ENCODE measurements at places on chromosomes 5 and 9. TPM values are rescaled to one million over a fixed set of nuclear protein-coding genes. Genes with fewer than 3 reads are reported as not detected.

NDUFB6 gene
- total RNA-seq = 36.8 TPM

EIF4EBP3 gene
- total RNA-seq = 2.2 TPM

TLX3 gene
- total RNA-seq = not detected

GABRB2 gene
- not detected for total RNA-seq

BAAT gene
- total RNA-seq = not detected

C7 gene
- 0.09 TPM for total RNA-seq

SLC36A3 gene
- not detected for total RNA-seq

LECT2 gene
- not detected for total RNA-seq

ARSI gene
- not detected for total RNA-seq

TNFSF15 gene
- total RNA-seq = 0.26 TPM

FABP6 gene
- not detected for total RNA-seq

MLANA gene
- total RNA-seq = not detected

SPIN1 gene
- 83.5 TPM for total RNA-seq

RRAGA gene
- total RNA-seq = 38.9 TPM

DNAJC21 gene
- total RNA-seq = 19.2 TPM

FOXD4L6 gene
- not detected for total RNA-seq

GPX3 gene
- 5.2 TPM for total RNA-seq

PCDHGB2 gene
- 2.7 TPM for total RNA-seq

OGN gene
- not detected for total RNA-seq

PCDHB15 gene
- total RNA-seq = 0.86 TPM

DMRT3 gene
- total RNA-seq = not detected

TMOD1 gene
- 0.87 TPM for total RNA-seq

FOXD4 gene
- 0.17 TPM for total RNA-seq

JADE2 gene
- total RNA-seq = 18.0 TPM

ARHGEF28 gene
- 52.0 TPM for total RNA-seq

APBA1 gene
- total RNA-seq = 8.2 TPM

NTMT1 gene
- total RNA-seq = 20.4 TPM

SMIM33 gene
- total RNA-seq = not detected

ALDOB gene
- total RNA-seq = 0.22 TPM

RFX3 gene
- 8.2 TPM for total RNA-seq

COL15A1 gene
- 0.33 TPM for total RNA-seq

SLC6A18 gene
- total RNA-seq = not detected

CARTPT gene
- total RNA-seq = not detected

OR1L4 gene
- not detected for total RNA-seq

FRMD3 gene
- total RNA-seq = 3.7 TPM

ZDHHC12 gene
- 31.3 TPM for total RNA-seq

NR4A3 gene
- 0.76 TPM for total RNA-seq

SLC34A1 gene
- not detected for total RNA-seq

GFI1B gene
- total RNA-seq = under 0.01 TPM

TRIM36 gene
- 0.26 TPM for total RNA-seq

LRRC19 gene
- total RNA-seq = not detected

NME5 gene
- 2.3 TPM for total RNA-seq

CDC20B gene
- total RNA-seq = under 0.01 TPM

FOXD4L4 gene
- total RNA-seq = 0.09 TPM

IFNA10 gene
- not detected for total RNA-seq
